ENCODE measurements at places on chromosomes 5 and 9.

DNA sequence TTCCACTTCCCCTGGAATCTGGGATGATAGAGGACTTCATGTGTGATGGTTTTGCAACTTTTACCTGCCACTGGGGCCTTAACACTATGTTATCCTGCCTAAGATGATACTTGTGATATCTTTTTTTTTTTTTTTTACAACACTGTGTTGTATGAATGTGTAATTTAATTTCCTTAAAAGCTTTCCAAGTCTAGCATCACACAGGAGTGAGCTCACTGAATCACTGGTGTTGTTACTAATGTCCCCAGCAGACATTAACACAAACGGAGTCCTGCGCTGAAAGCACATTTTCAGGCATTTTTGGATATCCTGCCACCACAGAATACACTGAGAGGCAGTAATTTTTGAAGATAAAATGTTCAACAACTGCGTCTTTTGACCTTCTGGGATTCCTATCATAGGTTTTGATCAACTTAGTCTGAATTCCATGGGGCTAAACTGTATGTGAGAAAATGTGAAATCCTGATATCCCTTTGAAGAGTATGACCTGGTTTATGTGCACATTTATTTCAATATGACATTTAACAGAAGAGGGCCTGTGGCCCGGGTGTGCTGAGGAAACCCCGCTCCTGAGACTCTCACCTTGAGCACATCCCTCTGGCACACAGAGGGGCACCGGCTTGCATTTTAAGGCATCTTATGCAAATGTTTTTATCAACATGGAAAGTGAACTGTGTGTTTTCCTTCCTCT, 118.0 kb downstream of the FSTL4 start:
- DNase-seq = no peak

DNA sequence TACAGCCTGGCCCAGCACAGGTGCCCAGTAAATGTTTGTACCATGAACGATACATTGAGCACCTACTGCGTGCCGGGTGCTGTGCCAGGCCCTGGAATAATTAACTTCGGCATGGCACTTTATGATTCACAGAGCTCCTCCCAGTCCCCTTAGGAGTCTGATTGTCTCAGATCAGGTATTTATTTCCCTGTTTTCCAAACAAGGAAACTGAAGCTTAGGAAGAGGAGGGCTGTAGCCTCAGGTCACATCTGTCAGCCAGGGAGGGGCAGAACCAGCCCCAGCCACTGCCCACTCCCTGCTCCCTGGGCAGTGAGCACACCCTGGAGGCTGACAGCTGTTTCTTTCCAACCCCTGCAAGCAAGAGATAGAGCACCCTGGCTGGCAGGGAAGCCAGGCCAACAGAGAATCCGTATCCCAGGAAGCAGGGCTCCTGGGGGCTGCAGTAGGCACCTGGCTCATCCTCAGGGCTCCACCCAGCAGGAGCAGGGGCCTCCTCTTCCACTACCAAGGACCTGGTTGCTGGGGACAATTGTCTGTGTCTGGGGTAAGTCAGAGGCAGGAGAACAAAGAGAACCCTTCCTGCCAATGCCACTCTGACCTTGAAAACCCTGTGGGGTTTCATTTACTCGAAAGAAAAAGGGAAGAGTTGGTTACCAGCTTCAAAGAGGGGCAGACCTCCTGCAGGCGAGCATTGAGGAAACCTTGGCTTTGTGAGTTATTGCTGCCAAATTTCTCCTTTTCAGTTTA, 69.0 kb downstream of the DAB2IP start:
- no peak for DNase-seq

- peak; percentile 63 for DNase-seq
These were observed 594.1 kb upstream of the BRINP1 start for GRCh38 chr9:119963258-119963797.

GRCh38 chr5:138686668-138687067, 66.6 kb upstream of the CTNNA1 start:
- no peak for DNase-seq

DNA sequence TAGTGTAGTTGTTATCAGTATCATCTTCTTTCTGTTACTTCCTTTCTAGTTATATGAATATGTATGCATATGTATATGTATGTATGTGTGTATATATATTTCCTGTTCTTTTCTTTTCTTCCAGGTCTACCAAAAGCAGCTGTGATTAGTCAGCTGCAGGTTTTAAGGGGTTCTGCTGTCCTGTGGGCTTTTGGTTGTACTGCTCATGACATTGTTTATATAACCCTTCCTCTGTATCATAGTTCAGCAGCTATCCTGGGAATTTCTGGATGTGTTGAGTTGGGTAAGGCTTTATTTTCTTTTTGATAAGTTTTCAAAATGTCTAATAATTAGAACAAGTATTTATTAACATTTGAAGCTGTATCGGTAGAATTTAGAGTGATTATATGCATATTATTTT, 23.2 kb downstream of the SLC27A6 start:
- no peak for DNase-seq

GRCh38 chr9:91905991-91906469, 44.0 kb downstream of the ROR2 start:
- DNase-seq = peak; percentile 47

- DNase-seq = no peak
These were observed 315.6 kb downstream of the PRR16 start for GRCh38 chr5:120779674-120780073.

DNA sequence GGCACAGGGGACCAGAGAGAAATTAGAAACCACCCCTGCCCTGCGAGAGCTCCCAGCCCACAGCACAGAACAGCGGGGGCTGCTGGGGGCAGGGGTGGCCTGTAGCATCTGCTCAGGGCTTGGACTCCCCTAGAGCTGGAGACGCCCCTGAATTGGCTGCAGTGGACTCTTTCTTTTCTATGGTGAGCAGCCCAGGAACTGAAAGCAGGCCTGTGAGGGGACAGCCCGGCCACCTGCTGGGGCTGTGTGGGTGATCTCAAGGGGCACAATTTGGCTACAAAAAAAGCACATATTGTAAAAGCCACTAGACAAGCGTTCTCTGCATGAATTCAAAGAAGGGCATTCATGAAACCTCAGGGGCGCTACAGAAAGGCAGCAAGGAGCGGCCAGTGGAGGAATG, 57.5 kb upstream of the ICE1 start:
- DNase-seq = no peak

- no peak for DNase-seq
These were observed 19.4 kb downstream of the USP20 start for GRCh38 chr9:129854588-129855110.

- DNase-seq = no peak
These were observed 83.4 kb upstream of the IQGAP2 start for GRCh38 chr5:76319673-76320072.

DNA sequence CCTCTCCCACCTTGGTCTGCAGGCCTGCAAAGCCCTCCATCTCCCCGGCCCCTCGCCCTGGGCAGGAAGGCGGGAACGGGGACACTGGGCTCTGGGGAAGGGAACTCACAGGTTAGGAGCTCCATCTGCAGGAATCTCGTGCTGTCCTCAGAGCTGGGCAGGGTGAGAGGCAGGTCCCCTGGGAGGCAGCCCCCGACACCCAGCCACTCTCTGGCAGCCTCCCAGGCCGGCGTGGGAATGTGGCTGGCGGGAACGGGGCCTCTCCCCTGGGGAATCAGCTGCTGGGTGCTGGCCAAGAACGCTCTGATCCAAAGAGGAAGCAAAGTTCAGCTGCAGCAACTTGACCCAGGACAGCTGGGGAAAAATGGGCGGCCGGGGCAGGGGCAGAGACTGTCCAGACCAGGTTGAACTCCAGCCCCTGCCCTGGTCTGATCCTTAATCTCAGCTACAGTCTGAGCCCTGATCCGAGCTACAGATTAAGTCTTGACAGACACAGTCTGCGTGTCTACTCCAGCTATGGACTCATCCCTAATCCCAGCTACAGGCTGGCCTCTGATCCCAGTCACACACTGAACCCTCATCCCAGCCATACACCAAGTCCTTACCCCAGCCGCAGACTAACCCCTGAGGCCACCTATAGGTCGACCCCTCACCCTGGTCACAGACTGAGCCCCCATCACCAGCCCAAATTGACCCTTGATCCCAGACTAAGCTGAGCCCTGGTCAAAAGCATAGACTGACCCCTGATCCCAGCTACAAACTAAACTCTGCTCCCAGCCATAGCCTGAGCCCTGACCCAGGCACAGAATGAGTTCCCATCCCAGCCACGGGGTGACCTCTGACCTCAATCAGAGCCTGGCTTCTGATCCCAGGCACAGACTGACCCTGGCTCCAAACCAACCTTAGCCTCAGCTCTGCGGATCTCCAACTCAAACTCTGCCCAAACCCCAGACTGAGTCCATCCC, 37.3 kb upstream of the EGFL7 start:
- peak; percentile 64 for DNase-seq

- DNase-seq = no peak
These were observed 208.1 kb downstream of the SPOCK1 start for GRCh38 chr5:137291031-137291430.

DNA sequence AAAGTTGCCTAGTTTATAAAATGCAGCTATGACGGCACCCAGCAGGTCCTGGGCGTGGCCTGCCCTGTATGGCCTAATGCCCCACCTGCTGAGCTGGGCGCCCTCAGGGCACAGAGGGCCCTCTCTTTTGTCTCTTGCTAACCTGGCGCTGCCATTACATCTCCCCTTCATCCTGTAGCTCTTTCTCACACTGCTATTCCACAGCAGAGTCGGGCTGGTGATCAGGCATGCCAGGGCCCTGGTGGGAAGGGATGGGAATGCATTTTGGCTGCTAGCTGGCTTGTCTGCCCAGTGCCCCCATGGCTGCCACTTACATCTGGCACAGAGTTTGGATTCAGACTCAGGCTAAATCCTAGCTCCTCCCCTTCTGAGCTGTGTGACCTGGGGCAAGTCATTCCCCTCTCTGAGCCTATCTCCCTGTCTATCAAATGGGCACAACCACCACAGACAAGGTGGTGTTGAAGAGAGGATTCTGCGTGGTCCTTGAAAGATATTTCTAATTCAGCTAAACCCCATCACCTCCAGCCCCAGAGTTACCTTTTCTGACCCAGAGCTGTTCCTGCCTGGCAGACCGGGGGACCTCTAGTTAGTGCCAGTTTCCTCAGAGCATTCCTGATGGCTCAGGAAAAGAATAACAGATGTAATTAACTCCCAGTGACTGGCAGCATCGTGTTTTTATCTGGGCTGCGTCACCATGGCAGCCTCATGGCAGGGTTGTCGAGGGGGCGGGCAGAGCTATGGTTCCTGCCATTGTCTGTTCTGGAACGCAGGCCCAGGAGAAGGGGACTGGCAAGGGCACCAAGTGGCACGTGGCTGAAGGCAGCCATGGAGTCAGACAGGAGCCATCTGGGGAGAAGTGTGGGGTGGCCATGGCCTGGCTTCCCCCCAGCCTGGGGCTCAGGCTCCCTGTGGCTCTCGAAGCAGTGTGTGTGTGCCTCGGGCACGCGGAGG, 6.3 kb downstream of the PRR7 start:
- no peak for DNase-seq

DNA sequence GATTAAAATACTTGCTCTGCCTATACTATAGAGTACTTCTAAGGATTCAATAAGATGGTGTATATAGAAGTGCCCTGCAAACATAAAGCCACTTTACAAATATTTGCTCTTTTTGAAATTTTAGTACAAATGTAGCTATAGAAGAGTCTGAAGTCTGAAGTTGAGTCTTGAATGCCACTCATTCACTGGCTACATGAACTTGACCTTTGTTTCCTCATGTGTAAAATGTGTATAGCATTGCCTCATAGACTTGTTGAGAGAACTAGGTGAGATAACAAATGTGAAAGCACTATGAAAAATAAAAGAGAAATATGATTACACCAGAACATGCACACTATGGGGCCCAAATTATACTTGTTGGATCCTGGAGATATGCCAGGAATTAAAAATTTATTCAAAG, 244.7 kb downstream of the SEC61B start:
- no peak for DNase-seq

GRCh38 chr5:72296256-72296655, 23.8 kb downstream of the MRPS27 start:
- no peak for DNase-seq

DNA sequence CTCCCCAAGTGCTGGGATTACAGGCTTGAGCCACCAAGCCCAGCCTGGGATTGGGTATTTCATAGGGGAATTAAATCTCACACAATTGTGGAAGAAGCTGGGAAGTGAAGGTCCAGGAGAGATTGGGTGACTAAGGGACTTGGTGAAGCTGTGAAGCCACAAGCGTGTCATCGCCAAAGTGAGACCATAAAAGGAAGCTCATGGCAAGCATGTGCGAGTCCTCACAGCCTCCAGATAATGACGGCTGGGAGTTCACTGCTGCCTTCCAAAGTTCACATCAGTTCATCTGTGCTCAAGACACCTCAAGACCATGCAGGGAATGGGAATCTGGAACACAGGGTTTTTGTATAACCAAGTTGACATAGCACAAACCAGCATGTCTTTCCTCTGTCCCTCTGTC, 210.6 kb downstream of the MARCHF11 start:
- DNase-seq = no peak

GRCh38 chr9:111622626-111623025, 8.5 kb upstream of the DNAJC25 start:
- DNase-seq = peak; percentile 64
